ENCODE measurements at places on chromosomes 6 and 20. TPM values are rescaled to one million over a fixed set of nuclear protein-coding genes. Genes with fewer than 3 reads are reported as not detected.

MRPL14 gene
- 11.5 TPM for total RNA-seq

DNA sequence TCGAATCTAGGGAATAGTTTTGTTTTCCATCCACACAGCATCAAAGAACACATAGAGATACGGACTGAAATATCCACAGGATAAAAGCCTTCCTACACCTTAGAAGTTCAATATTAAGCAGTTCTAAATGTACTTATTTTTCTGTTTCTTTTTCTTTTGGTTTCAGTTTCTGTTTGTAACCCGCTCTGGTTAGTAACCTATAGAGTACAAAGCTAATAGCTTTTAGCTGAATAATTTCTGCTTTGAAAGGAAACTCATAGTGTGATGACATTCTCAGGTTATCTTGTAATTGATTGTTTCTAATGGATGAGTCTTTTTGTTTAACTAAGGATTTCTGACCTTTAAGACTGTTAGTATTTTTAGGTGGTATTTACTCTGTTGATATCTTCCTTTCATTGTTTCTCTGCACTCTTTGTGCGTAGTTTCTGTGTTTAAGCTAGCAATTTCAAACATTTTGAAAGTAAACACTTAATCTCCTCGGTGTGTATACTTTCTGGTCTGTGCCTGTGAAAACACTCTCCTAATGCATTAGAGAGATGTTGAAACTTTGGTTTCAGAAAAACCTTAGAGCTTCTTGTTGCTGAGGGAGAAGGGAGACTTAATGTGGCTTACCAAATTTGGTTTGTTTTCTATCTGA, 385.5 kb downstream of the HDGFL1 start:
- no peaks in the 10 kb centered on the region for H3K36me3 ChIP-seq
- no peaks in the 10 kb centered on the region for H3K27me3 ChIP-seq
- H3K4me1 ChIP-seq, result no peaks in the 10 kb centered on the region
- no peak overlapping the region for H3K27ac ChIP-seq

OXT gene
- 1.6 TPM for total RNA-seq

- H3K36me3 ChIP-seq, result no peaks in the 10 kb centered on the region
- no peak overlapping the region for H3K4me3 ChIP-seq
- DNase-seq, result no peak
- H3K27me3 ChIP-seq, result no peaks in the 10 kb centered on the region
- H3K4me1 ChIP-seq, result peaks cover 19% of the 10 kb centered on the region
- no peak overlapping the region for H3K27ac ChIP-seq
These were observed 18.4 kb downstream of the PKIG start for GRCh38 chr20:44600758-44601201.

SUPT3H gene
- 8.9 TPM for total RNA-seq

- H3K4me1 ChIP-seq, result peaks cover 40% of the 10 kb centered on the region
- no peak overlapping the region for H3K27ac ChIP-seq
- H3K36me3 ChIP-seq, result peaks cover 3% of the 10 kb centered on the region
- H3K4me3 ChIP-seq, result peak overlapping the region; percentile 99
These were observed 769 bp upstream of the TRPC4AP start for GRCh38 chr20:35093267-35093884.

Data from CD4-positive, alpha-beta T cell (primary cell).